ENCODE measurements at places on chromosomes 3 and 15.

DNA sequence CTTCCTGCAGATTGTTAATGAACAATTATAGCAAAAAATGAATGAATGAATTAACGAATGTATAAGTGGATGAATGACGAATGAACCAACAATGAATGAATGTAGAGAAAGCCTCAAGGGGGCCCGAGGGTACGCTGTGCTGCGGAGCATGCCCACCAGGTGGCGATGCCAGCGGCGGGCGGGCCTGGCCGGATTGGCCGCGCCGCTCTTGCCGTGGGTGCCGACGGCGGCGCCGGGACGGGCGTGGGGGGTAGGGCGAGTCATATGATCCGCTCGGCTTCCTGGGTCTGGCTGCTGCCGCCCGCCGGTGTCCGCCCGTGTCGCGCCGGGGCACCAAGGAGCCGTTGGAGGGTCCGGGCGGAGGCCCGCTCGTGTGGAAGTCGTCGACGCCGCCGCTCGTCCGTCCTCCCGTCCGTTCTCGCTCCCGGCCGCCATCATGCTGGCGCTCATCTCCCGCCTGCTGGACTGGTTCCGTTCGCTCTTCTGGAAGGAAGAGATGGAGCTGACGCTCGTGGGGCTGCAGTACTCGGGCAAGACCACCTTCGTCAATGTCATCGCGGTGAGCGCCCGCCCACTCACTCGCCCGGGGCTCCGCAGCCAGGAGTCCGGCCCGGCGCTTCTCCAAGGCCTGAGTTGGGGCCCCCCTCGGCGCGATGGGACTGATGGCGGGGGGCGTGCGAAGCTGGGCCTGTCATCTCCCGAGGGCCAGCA is at the start of gene ARL8B:
TSS of gene ARL8B (plus strand) at position 263 of the 711 bp plus-strand sequence. CDS start at position 437, 174 bp downstream.
- DNase-seq: peak; percentile 88

DNA sequence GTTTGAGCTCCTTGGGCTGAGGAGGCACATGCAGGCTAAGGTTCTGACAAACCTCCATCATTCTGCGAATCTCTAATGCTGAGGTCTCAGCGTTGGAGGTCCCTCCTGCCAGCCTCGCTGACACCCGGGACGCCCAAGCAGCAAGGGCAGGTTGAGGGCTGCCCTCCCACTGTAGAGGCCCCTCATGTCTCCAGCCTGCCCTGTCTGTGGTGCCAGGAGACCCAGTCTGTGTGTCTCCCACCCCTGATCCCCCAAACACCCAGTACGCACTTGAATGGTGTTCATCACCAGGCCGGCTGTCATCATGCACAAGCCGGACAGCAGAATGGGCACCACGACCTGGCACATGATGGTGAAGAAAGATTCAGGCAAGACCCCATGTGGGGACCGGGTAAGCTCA is 27.8 kb downstream of the SLC41A3 start:
- no peak for DNase-seq

DNA sequence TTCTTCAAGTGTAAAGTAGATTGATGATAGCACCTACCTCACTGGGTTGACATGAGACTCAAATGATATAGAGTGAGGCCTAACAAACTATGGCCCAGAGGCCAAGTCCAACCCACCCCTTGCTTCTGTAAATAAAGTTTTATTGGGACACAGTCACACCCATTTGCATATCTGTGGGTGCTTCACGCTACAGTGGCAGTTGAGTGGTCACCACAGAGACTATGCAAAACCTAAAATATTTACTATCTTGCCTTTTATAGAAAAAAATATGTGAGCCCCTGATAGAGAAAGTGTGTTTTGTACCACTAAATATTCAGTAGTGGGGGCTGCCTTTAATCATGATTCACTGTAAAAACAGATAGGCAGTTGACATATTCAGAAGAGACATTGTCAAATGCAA is 38.0 kb downstream of the ACAN start:
- no peak for DNase-seq

DNA sequence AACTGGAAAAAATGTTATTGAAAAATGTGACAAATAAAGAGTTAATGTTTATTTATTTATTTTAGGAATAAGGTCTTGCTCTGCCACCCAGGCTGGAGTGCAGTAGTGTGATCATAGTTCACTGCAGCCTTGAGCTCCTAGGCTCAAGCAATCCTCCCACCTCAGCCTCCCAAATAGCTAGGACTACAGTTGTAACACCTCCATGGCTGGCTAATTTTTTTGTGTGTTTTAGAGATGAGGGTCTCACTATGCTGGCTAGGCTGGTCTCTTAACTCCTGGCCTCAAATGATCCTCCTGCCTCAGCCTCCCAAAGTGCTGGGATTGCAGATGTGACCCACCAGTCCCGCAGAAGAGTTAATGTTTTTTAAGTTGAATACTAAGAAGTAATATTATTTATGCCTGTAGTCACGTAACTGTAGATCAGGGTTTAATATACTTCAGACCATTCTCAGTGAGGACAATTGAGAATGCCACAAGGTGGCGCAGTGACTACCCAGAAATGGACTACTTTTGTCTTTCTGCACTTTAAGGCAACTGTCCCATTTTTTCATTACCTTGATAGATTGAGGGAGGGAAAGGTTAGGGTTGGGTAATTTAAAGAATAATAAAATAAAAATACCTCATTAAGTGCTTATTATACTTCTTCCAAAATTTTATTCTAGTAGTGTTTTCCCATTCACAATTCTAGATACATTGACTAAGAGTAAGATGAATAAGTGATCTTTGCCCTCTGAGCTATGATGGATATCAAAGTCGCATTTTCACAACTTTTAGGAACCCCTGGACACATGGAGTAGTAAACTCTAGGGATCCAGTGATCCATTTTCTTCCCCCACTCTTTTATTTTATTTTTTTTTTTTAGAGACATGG is 6.0 kb downstream of the MUC13 start:
- DNase-seq: peak; percentile 42

GRCh38 chr3:126126811-126127431 is 43.0 kb upstream of the SLC41A3 start:
- DNase-seq: no peak

DNA sequence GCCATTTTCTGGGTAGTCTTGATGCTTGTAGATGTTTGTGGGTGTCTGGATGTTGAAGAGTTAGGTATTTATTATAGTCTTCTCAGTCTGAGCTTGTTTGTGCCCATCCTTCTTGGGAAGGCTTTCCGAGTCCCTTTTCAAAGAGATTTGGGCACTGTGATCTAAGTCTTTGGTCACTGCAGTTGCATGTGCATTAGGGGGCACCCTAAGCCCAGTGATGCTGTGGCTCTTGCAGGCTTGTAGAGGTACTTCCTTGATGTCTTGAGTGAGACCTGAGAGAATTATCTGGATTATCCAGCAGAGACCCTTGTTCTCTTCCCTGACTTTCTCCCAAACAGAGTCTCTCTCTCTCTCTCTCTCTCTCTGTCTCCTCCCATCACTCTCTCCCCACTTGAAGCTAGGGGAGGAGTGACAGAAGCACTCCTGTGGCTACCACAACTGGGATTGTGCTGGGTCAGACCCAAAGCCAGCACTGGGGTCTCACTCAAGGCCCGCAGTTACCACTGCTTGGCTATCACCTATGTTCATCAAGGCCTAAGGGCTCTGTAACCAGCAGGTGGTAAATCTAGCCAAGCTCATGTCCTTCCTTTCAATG is 68.5 kb downstream of the TMCO5A start:
- DNase-seq: no peak

DNA sequence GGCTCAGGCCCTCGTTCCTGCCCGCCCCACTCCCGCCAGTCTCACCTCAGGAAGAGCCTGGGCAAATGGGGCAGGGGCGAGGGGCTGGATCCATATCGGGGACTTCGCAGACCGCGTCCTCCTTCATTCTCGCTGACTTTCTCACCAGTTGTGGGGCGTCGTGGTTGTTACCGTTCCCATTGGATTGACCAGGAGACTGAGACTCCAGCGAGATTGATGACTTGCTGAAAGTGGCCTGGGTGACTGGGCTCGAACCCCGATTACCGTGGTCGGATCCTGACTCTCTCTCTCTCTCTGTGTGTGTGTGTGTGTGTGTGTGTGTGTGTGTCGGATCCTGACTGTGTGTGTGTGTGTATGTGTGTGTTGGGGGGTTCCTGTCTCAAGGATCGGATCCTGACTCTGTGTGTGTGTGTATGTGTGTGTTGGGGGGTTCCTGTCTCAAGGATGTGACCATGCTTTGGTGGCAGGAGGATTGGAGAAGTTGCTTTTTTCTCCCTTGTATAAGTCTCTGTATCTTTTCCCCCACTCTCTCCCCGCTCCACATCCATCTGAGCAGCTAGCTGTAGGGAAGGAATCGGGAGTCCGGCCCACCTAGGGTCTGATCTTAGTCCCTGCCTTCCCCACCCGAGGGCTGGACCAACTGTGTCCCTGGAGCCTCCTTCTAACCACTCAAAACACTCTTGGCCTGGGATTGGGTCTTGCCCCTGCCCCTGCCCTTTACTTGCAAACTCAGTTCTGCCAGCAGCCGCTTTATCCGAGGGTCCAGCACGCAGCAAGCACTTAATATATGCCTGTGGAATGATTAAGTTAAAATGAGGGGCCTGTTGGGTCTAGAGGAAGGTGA is 603 bp downstream of the PLEKHO2 start:
- no peak for DNase-seq

GRCh38 chr15:97456521-97457202 is 503.8 kb upstream of the ARRDC4 start:
- no peak for DNase-seq

DNA sequence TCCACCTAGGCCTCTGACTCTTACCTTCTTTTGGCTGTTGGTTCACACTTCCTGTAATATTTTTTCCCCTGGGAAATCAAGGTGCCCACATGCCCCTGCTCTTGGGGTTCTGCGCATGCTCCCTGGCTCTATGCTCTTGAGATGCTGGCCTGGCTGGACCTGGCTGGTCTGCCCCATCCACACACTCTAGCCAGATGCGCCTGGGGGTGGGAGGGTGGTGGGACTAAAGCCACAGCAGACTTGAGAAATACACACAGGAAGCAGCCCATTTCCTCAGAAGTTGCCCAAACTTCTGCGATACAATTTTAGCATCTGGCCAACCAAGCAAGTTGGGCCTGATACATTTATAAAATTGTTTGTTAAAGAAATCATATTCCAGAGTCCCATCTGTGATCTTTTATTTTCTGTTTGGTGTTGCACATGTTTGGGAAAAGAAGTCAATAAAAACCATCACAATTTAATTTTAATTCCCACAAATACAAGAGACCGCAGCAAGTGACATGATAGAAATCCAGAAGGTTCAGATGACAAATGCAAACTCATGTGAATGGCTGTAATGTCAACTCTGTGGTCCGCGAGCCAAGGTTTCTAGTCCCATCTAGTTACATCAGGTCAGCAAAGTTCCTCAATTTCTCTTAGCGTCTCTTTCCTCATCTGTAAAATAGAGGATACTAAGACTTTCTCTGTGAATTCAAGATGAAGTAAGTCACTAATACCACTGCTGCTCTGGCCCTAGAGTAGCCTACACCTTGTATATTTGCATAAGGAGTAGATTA is 55.9 kb upstream of the MEF2A start:
- DNase-seq: no peak

DNA sequence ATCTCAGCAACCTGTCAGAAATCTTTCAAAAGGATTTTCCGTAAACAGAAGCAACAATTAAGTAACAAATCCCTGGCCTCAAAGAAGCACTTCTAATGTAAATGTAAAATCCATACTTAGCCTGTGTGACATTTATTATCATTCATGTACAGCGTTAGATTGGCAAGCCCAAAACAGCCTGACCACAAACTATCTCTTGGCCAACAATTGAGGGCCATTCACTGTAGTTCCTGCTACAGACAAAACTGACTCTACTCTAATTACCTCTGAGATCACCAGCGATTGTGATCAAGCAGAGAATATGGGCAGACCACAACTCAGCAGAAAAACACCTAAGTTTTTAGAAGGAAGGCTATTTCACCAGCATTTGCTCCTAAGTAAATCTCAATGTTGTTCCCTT is 9.2 kb downstream of the SHQ1 start:
- no peak for DNase-seq

- no peak for DNase-seq
These were observed 58.9 kb downstream of the MYO1E start for GRCh38 chr15:59313641-59314332.

- no peak for DNase-seq
These were observed 85.8 kb downstream of the SLC49A4 start for GRCh38 chr3:122880624-122881023.

- DNase-seq: no peak
These were observed 32.8 kb upstream of the SSR3 start for GRCh38 chr3:156587760-156588069.

GRCh38 chr3:98460220-98460619 is 2.8 kb upstream of the OR5K1 start:
- DNase-seq: no peak
